ENCODE measurements at places on chromosomes 3 and 15.

DNA sequence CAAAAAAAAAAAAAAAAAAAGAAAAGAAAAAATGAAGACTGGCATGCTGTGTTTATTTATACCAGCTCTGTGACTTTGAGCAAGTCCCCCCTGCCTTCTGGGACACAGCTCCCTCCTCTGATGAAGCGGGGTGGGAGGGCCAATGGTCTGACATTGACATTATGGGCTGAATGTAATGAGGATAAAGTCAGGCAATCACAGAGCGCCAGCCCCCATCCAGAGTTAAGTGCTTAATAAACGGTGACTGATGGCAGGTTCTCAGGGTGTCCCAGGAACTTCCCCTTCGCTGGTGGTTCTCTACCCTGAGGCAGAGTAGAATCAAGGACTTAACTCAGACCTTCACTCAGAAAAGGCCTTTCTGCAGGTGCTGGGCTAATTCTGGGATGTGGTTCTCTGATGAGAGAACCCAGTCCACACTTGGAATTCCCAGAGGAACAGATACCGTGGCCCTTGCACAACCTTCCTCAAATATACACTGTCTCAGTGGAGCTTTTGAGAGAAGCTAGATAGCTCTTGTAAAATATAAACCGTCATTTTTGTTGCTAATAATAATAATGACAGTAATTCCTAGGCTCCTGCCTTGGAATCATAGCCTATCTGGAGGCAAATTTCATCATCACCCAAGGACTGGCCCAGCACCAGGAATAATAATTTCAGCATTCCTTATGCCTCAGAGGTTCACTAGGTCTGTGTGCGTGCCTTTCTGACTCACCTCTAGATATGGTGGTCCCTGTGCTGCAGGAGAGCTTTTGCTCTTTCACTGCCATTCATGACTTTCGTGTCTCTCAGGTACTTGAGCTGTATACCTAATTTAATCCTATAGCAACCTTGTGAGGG is 115.8 kb downstream of the RPLP1 start:
- no peak for DNase-seq

DNA sequence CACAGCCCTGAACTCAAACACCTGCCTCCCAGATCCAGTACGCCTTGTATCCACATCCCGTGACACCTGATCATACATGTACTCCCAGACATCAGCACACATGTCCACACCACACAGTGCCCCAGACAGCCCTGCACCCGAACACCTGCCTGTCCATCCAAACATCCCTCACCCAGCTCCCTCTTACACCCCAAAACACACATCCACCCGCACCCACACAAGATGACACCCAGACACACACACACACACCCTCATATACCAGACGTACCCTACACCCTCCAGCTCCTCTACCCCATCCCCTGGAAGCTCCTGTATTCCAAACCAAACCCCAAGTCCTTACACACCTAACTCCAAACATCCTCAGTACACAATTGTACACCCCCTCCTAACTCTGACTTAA is 735 bp downstream of the CAMK1 start:
- no peak for DNase-seq

DNA sequence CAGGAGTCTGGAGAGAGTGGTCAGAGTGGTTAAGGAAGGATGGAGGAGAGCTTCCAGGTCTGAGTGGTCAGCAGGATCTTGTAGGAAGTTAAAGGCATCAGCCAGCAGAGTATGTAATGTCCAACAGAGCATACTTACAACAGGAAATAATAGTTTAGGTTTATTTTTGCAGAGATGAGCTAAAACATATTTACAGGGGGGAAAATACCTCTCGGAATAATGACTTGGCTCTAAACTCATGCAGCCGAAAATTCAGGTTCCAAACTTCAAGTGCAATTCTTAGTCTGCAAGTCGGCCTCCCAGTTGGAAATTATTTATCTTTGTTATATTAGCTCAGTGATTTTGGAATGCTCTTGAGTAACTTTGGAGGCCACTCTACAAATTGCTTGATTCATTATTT is 385.0 kb upstream of the C2CD4B start:
- no peak for DNase-seq

- no peak for DNase-seq
Observed at GRCh38 chr3:62559831-62560445, 186.6 kb upstream of the FEZF2 start.

DNA sequence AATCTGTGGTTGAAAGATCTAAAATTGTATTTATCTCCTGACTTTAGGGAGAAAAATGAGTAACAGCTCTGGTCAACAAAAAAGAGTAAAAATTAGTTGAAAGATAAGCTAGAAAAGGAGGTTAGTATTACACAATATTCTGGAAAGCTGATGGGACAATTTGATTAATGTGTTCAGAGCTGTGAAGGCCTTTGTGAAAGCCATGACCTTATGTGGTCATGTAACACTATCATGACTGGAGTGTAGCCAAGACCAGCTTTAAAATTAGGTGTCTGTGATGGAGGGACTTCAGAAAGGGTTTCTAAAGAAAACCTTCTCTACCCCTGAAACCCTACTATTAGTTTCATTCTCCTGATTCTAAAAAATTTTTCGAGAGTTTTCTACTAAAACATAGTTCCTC is 127.2 kb downstream of the NFKBIZ start:
- DNase-seq, result no peak

DNA sequence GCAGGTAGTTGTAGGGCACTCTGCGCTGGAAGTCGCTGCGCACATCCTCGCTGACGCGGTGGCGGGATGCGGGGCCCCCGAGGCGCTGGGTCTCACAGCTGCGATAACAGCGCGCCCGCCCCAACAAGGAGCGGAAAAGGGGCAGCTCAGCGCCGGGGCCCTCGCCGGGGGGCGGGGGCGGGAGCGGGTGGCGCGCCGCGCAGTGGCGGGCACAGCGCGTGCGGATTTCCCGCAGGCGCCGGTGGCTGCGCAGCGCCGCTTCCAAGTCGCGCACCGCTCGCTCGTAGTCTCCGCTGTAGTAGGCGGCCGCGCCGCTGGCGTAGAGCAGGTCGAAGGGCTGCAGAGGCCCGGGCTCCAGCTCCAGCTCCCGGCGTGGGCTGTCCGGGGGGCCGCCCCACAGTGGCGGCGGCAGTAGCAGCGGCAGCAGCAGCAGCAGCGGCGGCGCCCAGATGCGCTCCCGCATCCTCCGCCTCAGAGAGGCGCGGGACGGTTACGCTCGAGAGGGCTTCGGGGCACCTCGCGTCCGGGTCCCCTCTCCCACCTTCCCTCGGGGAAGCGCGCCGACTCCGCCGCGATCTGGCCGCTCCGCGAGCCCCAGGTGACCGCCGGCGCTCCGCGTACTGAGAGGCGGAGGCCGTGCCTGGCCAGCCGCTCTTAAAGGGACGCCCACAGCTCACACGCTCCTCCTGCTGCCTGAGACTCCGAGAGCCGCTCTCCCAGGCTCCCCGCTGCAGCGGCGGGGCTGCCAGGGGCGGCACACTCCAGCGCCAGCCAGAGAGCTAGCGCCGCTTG is at the start of gene P3H2:
P3H2 (minus strand) TSS at position 629 of the 792 bp plus-strand sequence; CDS start at position 463, 166 bp downstream.
- peak; percentile 78 for DNase-seq

- no peak for DNase-seq
Observed at GRCh38 chr3:159669766-159670165, 318.9 kb upstream of the IL12A start.

GRCh38 chr3:176755977-176756376 is 441.3 kb downstream of the TBL1XR1 start:
- DNase-seq, result no peak

- no peak for DNase-seq
Observed at GRCh38 chr3:133268726-133269134, 131.1 kb upstream of the BFSP2 start.

GRCh38 chr15:58340176-58340575 is 91.6 kb upstream of the LIPC start:
- DNase-seq, result no peak

DNA sequence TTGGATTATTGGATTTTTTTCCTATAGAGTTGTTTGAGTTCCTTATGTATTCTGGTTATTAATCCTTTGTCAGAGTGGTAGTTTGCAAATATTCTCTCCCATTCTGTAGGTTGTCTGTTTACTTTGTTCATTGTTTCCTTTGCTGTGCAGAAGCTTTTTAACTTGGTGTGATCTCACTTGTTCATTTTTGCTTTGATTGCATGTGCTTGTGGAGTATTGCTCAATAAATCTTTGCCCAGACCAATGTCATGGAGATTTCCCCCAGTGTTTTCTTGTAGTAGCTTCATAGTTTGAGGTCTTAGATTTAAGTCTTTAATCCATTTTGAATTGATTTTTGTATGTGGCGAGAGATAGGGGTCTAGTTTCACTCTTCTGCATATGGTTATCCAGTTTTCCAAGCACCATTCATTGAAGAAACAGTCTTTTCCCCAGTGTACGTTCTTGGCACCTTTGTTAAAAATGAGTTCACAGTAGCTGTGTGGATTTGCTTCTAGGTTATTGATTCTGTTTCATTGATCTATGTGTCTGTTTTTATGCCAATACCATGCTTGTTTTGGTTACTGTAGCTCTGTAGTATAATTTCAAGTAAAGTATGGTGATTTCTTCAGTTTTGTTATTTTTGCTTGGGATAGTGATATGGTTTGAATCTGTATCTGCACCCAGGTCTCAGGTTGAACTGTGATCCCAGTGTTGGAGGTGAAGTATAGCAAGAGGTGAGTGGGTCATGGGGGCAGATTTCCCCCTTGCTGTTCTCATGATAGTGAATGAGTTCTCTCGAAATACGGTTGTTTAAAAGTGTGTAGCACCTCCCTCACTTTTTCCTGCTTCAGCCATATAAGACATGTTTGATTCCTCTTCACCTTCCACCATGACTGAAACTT is 46.1 kb upstream of the TNFSF10 start:
- no peak for DNase-seq

- peak; percentile 98 for DNase-seq
Observed at GRCh38 chr3:14124615-14125192, at the start of the genes CHCHD4 and TMEM43. TSS of gene CHCHD4 (minus strand) at chr3:14124870. CDS start at chr3:14124676, 194 bp downstream. TSS of gene TMEM43 (plus strand) at chr3:14125052. CDS start at chr3:14125194, 142 bp downstream.

DNA sequence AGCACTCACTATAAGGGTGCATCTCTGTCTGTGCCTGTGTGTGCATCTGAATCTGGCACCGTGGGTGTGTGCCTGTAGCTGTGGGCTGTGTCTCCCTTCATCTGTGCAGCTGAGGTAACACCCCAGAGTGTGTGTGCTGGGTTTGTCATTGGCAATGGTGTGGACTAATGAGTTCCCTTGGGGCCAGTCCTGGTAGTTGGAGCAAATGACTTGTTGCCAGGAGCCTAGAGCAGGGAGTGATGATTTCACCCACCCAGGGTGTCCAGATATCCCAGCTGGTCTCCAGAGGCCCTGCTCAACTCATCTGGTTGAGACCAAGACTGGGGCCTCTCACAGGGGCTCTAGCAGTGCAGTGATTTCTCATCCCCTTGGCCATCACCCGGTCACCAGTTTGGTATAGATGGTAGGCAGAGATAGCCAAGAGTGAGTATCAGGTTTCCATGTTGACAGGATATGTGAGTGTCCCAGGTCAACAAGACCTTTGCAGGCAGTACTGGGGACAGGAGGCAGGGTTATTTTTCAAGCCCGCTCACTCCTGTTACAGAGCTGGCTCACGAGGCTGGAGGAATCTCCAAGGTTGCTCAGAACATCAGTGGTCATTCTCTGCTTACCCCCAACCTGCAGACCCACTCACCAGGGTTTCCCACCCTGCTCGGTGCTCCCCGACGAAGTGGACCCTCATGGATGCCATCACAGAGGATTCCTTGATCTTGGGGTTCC is 4.1 kb upstream of the HDAC11 start:
- no peak for DNase-seq

GRCh38 chr3:136802481-136802996 is 16.4 kb upstream of the SLC35G2 start:
- DNase-seq, result no peak

DNA sequence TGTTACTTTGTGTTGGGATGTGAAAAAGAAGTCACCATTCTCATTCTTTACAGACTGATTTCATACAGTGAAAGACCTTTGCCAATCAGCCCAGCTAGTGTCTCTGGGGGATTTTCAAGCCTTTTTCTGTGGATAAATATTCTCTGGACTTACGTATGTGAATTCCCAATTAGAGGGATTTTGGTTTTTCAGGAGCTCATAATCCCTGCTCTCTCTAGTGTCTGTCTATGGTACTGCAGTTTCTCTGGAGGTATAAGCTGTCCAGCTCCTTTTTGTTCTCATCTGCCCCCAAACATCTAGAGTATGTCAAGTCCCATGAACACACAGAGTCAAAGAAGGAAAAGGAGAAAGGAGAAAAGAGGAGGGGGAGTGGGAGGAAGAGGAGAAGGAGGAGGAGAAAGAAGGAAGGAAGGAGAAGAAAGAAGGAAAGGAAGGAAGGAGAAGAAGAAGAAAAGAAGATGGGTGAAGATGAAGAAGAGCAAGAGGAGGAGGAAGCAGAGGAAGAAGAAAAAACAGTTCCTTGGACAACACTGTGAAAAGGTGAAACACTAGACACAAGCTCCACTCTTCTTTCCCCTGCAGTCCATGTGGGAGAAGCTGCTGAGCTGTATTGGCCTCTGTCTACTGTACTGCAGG is 218.6 kb downstream of the GREM1 start:
- peak; percentile 26 for DNase-seq

DNA sequence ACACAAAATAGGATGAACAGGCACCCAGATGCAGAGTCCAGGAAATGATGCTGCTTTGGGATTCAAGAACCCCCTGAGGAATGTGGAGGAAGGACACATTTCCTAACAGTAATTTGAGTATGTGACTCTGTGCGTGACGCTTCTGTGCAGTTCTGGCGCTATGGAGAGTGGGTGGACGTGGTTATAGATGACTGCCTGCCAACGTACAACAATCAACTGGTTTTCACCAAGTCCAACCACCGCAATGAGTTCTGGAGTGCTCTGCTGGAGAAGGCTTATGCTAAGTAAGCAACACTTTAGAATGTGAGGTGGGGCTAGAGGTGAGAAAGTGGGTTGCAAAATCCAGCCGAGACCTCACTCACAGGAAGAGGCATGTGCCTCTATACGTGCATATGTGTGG is 28.3 kb downstream of the CAPN3 start:
- DNase-seq, result no peak

- no peak for DNase-seq
Observed at GRCh38 chr15:29093696-29094343, 175.8 kb downstream of the NSMCE3 start.

- no peak for DNase-seq
Observed at GRCh38 chr3:16739541-16740105, 134.4 kb upstream of the DAZL start.

DNA sequence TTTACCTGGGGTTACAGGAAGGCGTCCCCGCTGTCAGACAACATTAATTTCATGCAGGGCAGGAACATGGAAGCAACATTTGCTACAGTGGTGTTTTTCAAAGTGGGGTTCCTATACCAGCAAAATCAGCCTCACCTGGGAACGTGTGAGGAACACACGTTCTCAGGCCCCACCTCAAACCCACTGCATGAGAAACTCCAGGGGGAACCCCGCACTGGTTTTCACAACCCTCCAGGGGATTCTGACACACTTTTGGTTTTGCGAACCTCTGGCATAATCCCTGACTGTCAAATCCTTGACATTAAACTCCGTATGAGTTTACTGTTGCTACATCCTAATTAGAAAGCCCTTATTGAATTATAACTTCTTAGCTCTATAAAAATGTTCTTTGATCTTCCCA is 127.7 kb downstream of the LRRK1 start:
- no peak for DNase-seq

DNA sequence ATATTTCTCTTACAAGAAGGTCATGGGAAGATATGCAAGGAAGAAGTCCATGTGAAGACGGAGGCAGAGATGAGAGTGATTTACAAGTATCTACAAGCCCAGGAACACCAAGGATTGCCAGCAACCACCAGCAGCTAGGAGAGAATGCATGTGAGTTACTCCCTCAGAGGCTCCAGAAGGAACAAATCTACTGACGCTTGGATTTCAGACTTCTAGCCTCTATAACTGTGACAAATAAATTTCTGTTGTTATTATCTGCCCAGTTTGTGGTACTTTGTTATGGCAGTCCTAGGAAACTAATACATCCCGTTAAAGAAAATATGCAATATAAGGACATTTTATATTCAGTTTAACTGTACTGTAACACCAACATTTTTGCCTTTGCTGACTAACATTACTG is 283.9 kb downstream of the BCHE start:
- no peak for DNase-seq

- DNase-seq, result peak; percentile 18
Observed at GRCh38 chr3:51538115-51538458, 432 bp upstream of the RAD54L2 start.

Measured in HEK293T (cell line).